ENCODE measurements at places on chromosomes 1 and 21.
A peak's percentile ranks its signal among the peaks of the same experiment; 100 is the strongest.

GRCh38 chr21:15729346-15729673 is 472 bp upstream of the USP25 start:
- DNase-seq, result no peak

- DNase-seq, result peak; percentile 22
These were observed 12.6 kb upstream of the S100B start for GRCh38 chr21:46617267-46618051.

- DNase-seq, result no peak
These were observed 3.5 kb upstream of the OR10J4 start for GRCh38 chr1:159428536-159428935.

- no peak for DNase-seq
These were observed 22.1 kb downstream of the BATF3 start for GRCh38 chr1:212677573-212677972.

DNA sequence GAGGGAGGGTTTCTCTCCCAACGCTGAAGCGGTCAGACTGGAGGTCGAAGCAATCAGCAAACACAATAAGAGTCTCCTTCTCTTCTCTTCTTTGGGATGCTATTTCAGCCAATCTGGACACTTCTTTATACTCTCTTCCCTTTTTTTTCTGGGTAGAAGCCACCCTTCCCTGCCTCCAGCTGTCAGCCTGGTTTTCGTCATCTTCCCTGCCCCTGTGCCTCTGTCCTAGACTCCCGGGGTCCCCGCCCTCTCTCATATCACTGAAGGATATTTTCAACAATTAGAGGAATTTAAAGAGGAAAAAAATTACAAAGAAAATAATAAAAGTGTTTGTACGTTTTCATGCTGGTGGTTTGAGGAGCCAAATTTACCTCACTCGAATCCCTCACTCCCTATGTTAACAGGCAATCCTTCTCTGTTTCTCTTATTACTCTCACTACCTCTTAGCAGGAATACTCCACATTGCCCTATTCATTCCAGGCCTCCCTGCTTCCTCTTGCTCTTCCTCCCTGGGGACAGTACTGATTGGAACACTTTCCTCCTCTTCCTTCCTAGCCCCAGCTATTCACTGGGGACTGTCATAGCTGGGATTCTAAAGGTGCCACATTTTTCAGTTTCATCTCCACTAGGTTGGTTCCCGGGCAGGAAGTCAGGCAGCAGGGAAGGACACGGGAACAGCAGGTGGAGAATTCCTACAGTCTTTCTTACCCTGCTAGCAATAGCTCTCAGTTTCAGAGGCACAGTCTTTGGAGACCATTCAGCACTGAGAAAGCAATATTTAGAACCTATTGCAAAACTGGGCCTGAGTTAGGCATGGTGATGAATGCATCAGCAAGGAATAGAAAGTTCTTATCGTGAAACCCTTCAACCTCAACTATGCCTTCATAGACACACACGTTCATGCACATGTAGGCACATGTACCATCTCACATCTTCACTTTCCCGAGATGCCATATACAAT is 288.0 kb downstream of the PBX1 start:
- DNase-seq, result no peak

DNA sequence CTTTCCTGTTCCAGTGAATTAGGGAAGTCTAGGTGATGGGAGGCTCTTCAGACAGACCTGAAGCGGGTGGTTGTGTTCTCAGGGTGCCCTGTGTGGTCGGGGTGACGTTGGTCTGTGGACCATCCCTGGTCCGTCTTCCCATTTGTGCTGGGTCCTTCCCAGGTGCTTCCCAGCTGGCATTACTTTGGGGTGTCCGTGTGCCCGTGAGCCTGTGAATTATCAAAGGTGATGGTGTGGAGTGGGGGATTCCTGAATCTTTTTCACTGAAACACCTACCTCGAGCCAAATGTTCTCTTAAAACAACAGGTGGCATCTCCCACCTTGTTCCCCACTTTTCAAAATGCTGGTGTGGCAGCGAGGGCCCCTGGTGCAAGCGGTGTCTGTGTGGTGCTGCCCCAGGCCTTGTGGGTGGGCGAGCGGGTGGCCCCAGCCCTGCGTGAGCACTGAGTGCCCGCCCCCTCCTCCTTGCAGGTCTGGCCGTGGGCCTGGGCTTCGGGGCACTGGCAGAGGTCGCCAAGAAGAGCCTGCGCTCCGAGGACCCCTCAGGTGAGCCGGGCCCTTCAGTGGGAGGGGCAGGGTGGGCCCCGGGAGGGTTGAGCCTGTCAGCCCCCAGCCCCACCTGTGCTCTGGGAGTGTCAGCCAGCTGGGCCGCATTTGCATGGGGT is 37.0 kb downstream of the COQ8A start:
- DNase-seq, result no peak

DNA sequence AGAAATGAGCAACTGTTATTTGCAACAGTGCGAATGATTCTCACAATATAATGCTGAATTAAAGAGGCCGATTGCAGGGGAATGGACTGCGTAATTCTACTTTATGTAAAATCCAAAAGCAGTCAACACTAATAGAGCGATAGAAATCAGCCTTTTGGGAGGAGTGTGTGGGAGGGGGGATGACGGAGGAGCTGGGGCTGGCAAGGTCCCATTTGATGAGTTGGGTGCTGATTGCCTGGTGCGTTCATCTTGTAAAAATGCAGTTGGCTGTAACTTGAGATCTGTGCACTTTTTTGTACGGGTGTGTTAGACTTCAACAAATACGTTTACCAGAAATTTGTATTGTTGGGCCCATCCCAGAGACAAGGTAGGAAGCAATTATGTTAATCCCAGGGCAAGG is 20.7 kb downstream of the TNFRSF8 start:
- no peak for DNase-seq

- no peak for DNase-seq
These were observed 4.9 kb upstream of the BEST4 start for GRCh38 chr1:44792736-44793502.

DNA sequence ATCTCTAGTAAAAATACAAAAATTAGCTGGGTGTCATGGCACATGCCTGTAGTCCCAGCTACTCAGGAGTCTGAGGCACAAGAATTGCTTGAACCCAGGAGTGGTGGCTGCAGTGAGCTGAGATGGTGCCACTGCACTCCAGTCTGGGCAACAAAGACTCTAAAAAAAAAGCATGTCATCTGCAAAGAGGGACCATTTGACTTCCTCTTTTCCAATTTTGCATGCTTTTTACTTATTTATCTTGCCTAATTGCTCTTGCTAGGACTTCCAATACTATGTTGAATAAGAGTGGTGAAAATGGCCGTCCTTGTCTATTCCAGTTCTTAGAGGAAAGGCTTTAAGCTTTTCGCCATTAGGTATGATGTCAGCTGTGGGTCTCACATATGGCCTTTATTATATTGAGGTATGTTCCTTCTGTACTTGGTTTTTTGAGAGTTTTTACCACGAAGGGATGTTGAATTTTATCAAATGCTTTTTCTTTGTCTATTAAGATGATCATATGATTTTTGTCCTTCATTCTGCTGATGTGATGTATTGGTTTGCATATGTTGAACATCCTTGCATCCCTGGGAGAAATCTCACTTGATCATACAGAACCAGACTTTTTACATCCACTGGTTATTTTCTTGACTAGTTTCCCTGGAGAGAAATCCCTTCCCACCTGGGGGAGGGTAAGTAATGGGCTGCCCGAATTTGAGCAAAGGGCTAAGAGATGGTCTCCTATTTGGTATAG is 17.0 kb upstream of the RAP1GAP start:
- DNase-seq, result peak; percentile 56

- peak; percentile 85 for DNase-seq
These were observed 10.4 kb downstream of the C1orf226 start for GRCh38 chr1:162391790-162392563.

GRCh38 chr1:84672080-84672854 is 18.0 kb downstream of the SSX2IP start:
- DNase-seq, result peak; percentile 44

DNA sequence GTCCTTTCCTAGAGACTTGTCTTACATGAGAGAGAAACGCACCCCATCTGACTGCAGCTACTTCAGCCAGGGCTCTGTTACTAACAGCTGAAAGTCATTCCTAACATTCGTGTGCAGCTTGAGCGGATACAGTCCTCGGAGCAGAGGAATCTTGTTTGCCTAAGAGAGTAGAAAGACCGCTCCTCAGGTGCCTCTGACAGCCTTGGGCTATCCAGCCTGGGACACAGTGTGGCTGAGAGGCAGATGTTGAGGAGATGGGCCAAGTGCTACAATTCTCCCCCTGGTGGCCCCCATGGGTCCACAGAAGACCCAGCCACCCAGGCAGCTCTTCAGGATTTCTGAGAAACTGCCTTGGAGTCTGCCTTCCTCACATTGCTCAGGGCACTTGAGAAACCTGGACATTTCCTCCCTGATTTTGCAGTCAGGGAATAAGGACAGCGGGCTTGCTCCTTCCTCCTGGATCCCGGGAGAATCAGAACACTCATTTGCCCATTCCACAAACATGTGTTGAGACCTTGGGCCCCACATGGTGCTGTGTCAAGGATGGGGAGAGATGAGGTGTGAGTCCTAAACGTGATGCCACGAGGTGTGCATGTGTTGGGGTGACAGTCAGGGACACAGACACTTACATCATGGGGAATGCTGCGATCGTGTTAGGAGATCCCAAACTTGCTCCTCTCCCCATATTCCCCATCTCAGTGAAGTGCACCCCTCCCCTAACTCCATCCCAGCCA is 13.1 kb downstream of the TRIM62 start:
- DNase-seq, result no peak

GRCh38 chr1:93816970-93817678 is 61.9 kb downstream of the DNTTIP2 start:
- peak; percentile 75 for DNase-seq

DNA sequence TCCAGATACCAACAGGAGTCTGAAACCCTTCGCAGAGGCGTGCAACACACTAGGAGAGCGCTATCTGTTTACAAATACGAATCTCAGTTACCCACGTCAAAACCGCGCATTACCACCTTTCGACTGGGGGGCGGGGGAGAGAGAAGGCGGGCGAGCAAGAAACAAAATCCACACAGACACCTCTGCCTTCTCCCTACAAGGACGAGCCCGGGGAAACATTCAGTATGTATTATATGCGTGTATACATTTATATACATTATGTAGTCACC is 722 bp downstream of the TUT4 start:
- DNase-seq, result peak; percentile 77

DNA sequence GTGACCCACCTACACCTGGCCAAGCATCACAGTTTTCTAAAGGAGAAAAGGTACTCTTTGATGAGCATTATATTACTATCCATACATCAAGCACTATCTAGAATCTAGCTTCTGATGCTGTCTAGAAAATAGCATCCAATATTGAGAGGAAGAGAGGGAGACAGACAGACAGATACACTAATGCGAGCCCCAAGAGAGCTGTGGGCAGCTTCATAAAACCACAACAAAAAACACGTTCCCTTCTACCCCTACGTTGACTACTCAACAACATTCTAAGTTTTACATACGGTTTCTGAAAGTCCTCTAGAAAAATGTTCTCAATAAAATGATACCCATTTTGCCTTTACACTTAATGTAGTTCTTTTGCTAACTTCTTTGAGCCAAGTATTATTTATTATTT is 221.8 kb downstream of the SLC45A1 start:
- DNase-seq, result no peak

GRCh38 chr1:109252893-109253802 is 3.8 kb downstream of the CELSR2 start:
- DNase-seq, result no peak

GRCh38 chr1:214861615-214862014 is 220.9 kb upstream of the KCNK2 start:
- DNase-seq, result no peak

GRCh38 chr1:54493608-54494007 is 54.4 kb upstream of the ACOT11 start:
- no peak for DNase-seq

DNA sequence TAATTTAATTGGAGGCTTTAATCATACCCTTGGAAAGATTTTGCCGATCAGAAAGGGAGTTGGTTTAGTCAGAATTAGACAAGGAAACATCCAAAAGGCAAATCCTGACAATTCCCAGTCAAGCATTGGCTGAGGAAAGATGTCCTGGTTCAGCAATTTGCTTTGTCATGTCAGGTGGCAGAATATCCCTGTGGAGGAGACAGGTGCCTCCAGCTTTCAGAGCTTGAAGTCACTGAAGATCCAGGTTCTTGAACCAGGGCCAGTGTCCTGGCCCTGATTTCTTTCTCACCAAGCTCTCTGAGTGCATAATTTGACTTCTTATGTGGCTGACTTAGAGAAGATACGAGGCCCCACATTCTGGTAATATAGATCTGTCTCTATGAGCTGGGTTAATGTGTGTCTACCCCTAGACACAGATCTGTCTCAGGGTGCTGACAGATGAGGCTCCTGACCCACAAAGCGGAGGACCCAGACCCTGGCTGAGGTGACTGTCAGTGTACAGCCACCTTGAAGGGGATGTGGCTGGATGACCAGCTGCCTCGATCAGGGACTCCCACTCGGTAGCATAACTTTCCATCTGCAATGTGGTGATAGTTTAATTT is 118.9 kb downstream of the HHAT start:
- no peak for DNase-seq

DNA sequence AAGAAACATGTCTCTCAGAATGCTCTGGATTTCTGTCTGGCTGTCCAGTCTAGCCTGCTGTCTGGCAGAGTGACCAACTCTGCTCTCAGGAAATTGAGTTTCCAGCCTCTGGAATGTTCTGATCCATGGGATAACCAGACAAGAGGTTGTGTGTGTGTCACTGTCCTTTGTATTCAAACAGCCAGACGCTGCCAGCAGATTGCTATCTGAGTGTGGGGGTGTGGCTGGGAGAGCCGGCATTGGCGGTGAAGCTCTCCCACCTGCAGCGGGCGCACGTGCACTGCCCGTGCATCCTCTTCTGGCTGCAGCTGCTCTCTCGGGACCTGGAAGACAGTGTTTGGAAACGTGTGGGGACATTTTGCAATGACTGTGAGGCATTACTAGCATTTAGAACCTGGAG is 26.1 kb downstream of the PKP1 start:
- peak; percentile 72 for DNase-seq

DNA sequence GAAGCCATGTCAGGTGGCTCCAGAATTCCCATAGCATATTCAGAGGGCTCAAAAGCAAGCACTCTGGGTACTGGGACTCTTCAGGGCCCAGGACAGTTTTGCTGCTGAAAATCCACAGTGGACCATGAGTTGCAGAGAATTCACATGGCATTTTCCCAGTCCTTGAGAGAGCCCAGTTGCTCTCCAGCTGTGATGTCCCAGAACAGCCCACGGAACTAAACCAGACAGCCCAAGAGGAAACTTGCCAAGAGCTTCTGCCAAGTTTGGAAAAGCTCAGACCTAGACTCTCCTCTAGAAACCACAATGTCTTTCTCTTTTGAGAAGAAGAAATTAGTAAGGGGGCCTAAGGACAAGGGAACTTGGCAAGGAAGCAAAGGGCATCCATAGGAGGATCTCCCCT is 69.4 kb downstream of the RGS2 start:
- DNase-seq, result no peak

GRCh38 chr1:58158016-58158415 is 388.5 kb downstream of the OMA1 start:
- DNase-seq, result no peak

Measured in OCI-M1 (cell line).